ENCODE measurements at places on chromosomes 1 and 21. TPM values are rescaled to one million over a fixed set of nuclear protein-coding genes. Genes with fewer than 3 reads are reported as not detected.

GRCh38 chr1:54850737-54851136, 36.3 kb downstream of the DHCR24 start:
- no peak for DNase-seq

- DNase-seq: no peak
Observed at GRCh38 chr1:233629305-233629935, 15.5 kb downstream of the KCNK1 start.

DNA sequence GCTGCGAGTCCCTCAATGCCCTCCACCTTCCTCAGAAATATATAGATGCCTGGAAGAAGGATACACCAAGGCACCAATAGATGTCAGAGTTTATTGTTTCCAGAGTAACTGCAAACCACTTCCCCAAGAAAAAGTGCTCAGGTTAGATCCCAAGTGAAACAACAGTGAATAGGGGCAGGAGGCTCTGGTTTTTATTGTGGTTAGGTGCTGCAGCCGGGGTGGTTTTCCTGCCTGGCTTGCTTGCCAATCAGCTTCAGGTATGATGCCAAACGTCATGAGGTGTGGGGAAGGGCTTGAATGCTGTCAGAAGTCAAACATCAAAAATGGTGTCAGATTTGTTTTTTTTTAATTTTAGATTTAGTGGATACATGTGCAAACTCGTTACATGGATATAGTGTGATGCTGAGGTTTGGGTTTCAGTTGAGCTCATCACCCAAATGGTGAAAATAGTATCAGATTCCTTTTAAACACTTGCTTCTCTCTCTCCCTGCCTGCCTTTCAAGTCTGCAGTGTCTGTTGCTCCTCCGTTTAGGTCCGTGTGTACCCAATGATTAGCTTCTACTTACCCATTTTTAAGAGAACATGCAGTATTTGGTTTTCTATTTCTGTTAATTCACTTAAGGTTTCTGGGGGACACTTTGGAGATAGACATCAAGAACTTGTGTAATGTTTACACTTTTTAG, 1317.0 kb downstream of the MRPL39 start:
- no peak for DNase-seq

DNA sequence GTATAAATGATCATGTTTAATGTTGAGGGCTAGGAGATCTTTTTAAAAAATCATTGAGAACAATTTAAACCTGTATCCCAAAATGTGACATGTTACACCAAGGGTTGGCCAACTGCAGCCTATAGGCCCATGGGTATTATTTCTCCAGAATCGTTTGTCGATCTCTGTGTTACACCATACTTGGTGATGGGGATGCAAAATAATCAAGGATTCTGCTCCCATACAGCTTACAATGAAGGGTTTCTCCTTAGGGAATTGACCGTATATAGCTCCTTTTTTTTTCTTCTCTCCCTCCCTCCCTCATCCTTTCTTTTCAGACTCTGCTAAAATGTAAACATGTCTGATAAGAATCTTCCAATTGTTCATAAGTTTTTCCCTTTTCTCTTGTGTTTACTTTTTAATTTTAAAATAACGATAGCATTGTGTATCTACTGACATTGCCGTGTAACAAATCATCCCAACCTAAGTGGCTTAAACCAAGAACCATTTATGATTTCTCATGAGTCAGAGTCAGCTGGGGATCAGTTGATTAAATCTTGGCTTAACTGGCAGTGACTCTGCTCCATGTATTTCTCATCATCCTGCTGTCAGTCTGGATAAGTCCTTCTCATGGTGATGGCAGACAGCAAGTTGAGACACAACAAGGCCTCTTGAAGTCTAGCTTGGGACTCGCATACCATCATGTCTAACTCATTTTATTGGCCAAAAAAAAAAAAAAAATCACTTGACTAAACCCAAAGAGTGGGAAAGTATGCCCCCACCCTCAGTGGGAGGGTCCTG, 48.0 kb downstream of the MARK1 start:
- DNase-seq: no peak

DNA sequence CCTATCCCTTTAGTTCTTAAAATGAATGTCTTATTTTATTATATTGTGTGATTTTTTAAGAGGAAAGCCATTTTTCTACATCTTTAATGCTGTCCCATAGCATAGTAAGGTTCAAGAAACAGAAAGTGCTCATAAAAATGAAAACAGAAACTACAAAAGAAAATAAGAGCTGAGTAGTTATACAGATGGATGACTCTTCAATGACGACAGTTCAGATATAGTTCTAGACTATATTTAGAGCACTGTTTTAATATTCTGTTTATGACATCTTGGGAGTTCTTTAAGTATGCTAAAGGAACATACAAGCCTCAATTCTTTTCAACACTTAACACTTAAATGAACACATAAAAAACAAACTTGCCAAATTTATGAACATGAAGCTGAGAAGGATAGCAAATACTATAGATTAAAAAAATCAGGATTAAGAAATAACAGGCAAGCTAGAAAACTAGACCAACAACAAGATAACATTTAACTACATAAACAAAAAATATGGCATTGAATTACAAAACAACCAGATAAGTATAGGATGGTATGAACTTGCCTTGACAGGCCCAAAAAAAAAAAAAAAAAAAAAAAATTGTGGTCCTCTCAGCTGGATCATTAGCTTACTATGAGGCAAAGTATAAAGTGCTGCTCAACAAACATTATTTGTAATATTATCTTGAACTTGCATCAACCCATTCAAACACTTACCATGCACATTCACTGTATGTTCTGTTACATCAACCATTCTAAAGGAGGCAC, 87.9 kb downstream of the ZZZ3 start:
- no peak for DNase-seq

GRCh38 chr1:195202241-195202640, 1406.0 kb downstream of the KCNT2 start:
- DNase-seq: no peak

DNA sequence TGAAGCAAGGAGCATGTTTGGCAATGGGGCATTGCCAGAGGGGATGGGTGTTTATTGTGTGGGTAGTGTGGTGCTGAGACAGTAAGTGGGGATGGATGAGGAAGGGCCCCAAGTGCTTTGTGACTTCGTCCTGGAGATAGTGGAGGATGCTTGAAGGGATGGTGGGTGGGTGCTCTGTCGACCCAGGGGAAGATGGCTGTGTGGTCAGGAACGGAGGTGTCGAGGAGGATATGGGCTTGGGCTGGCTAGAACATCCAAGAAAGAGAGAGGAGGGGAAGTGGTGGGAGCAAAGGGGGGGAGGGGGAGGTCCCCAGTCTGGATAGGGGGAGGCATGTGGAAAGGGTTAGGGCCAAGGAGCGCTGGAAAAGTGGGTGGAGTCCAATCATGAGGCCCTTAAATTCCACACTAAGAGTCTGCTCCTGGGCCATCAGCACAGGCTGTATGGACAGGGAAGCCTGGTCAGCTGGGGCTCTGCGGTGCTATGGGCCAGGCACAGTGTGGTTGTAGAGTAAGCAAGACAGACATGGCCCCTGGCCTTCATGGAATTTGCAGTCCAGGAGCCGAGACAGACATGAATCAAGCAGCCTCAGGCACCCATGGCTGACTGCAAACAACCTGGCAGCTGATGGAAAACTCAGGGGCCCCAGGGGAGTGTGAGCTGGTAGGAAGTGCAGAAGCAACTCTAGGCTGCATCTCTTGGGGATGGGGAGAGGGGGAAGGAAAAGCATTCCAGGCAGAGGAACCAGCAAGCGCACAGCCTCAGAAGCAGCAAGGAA, 36.3 kb downstream of the EDN2 start:
- no peak for DNase-seq

DNA sequence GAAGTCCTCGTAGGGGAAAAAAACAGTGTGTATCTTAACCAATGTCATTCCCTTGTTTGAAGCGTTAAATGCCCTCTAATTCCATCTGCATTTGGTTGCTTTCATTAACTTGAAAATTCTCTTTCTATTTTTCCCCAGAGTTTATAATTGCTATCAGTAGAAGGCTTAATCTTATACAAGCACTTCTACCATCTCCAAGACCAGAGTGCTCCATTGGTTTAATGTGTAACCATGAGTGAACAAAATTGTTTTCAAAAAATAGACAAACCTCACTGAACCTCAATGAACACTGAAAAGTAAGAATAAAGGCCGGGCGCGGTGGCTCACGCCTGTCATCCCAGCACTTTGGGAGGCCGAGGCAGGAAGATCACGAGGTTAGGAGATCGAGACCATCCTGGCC, 141.3 kb downstream of the RGS7 start:
- no peak for DNase-seq

- DNase-seq: peak; percentile 62
Observed at GRCh38 chr1:22117851-22118250, 25.0 kb downstream of the WNT4 start.

DNA sequence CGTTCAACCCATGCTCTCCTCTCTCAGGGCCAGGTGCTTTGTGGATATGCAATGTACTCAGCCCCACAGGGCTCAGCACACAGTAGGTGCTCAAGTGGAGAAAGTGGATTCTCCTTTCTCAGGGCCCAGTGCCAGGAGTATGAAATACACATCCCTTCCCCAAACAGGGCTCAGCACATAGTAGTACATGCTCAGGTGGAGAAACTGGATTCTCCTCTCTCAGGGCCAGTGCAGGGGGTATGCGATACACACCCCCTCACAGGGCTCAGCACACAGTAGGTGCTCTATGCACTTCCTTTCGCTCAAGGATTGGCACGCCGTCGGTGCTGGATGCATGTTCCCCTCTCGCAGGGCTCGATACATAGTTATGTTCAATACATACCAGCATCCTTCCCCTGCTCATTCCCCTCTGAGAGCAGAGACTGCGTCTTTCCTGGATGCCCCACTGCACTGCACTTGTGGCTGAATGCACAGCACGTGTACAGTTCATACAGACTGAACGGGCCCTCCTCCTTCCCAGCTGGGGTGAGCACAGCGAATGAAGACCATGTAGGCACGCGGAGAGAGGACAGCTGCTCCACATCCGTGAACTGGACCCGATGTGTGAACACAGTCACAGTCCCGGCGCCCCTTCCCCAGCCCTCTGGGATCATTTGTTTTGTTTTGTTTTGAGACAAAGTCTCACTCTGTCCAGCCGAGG, 16.6 kb upstream of the DISP3 start:
- DNase-seq: no peak

- no peak for DNase-seq
Observed at GRCh38 chr1:245156736-245157505, 2.1 kb downstream of the KIF26B start.

GRCh38 chr1:59688976-59689375, 125.8 kb upstream of the HOOK1 start:
- no peak for DNase-seq

DNA sequence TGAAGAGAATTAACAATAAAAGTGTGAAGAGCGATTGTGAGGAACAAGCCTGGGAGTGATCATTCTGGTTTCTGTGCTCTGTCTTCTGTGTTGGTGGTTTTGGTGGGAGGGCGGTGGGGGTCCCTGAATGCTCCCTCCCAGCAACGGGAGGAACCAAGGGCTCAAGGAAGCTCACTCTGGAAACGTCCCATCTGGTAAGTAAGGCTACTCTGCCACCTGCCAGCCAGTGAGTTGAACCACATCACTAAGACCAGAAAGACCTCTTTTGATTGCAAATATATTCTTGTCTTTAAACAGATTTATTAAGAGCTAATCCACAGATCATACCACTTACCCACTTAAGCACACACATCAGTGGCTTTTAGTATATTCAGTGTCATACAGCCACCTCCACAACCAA, 125.0 kb downstream of the PRDM2 start:
- DNase-seq: no peak

DNA sequence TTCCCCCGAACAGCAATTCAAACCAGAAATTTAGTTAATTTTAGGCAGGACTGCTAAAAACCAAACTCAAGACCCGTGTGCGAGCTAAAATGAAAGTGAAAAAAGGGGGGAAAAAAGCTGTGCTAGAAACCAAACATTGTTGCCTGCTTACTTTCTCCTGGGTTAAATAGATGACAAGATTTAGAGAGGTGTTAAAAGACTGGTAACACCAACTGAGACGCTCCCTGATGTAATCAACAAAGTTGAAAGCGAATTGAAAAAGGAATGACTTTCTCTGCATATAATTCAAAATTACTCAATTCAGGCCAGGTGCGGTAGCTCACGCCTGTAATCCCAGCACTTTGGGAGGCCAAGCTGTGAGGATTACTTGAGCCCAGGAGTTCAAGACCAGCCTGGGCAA, 6.8 kb downstream of the CDCA8 start:
- DNase-seq: no peak

DNA sequence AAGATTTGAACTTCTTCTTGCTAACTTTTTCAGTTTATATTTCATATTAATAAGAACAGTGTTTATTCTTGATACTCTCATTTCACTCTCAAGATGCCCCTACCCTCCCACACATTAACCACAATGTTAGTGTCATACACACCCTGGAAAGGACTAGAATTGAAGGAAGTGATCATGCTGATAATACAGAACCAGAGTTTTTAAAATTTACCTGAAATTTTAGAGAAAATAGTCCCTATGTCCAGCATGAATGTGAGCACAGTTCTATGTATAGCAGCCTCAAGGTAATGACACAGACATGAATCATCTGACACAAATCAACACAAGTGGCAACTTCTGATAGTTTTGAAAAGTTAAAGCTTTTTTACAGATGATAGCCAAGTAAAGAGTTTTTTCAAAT, 26.0 kb downstream of the RGS1 start:
- no peak for DNase-seq

DNA sequence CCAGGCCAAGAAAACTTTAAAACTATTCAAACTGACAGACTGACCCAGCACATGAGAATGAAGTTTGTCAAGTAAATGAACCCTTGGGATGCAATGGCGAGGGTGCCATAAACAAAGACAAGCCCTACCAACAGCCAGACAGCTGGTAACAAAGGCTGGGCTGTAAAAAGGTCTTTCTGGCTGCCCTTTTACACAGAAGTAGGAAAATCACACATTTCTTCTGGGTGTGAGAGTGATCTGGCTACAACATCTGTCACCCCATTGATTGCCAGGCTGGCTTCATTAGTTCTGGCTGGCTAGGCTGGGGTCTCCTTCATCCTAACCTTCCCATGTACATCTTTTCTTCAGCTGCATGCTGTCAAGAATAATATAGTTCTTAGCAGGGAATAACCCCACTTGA, 83.6 kb upstream of the FOXD3 start:
- DNase-seq: no peak

LIPI gene
- total RNA-seq: not detected

IQCC gene
- total RNA-seq: 2.5 TPM

PDPN gene
- 29.5 TPM for total RNA-seq

ABCG1 gene
- 20.1 TPM for total RNA-seq

CYP4Z1 gene
- 3.5 TPM for total RNA-seq

UBL4B gene
- total RNA-seq: not detected

MASP2 gene
- total RNA-seq: not detected

GPR52 gene
- 5.0 TPM for total RNA-seq

KCNK1 gene
- 6.9 TPM for total RNA-seq

IFI44 gene
- total RNA-seq: 19.7 TPM

NUP210L gene
- total RNA-seq: 0.39 TPM
